Panc1 (cell line): ENCODE measurements at places on chromosomes 16 and 17. TPM values are rescaled to one million over a fixed set of nuclear protein-coding genes. Genes with fewer than 3 reads are reported as not detected.

DNA sequence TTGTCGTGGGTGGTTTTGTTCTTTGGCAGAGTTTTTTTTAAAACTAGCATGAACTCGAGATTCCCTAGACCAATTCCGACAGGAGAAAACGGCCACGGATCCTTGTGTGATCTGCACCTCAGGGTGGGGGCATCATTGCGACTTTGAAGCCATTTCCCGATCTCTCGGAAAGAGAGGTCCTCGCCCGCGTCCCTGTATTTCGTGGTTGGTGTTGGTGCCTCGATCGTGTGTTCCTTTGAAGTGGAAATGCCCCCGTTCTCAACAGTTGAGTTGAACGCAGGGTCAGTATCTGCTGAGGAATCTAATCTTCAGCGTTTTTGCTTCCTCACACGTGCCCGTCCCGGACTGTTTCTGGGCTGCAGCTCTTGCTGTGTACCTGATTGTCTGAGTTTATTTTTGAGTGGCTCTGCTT lies 1.1 kb downstream of the CRAMP1 start:
- DNase-seq = no peak

The CHD9NB gene
- total RNA-seq = 0.64 TPM

The PRSS36 gene
- total RNA-seq = 0.23 TPM

GRCh38 chr16:87678618-87679017 lies 76.3 kb downstream of the JPH3 start:
- DNase-seq = no peak

The INCA1 gene
- 1.7 TPM for total RNA-seq

- DNase-seq = no peak
These were observed 23.7 kb downstream of the NUDT7 start for GRCh38 chr16:77745972-77746371.

DNA sequence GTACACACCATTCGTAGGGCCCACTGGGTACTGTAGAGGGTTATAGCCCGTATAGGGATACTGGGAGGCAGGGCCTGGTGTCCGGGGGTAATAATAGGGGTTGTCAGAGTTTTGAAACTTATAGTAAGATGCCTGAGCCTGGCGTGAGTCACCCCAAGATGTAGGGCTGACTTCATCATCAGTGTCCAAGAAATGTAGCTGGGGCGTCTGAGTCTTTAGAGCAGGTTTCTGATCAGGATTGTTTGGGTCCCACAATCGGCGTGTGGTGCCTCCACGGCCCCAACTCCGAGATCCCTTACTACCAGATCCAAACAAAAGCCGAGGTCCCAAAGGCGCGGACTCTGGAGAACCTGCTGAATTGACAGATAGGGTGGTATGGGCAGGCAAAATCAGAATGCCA lies 4.4 kb downstream of the SMG6 start:
- no peak for DNase-seq

DNA sequence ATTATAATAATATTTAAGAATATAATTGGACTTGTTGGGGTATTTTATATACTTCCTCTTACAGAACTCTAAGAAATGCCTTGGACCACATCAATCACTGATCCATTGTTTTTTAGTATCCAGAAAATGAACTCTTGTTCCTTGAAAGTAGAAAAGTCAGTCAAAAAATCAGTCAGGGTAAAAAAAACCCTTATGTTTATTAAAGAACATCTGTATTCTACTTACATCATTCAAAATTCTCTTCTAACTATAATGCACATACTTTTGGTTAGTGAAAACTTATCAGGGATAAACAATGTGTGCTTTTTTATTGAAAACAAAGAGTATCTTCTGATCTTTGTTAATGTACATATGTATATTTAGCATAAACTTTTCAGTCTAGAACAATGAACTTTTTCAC lies 23.5 kb upstream of the CDR2 start:
- no peak for DNase-seq

- DNase-seq = no peak
These were observed 12.0 kb downstream of the RARA start for GRCh38 chr17:40320756-40321523.

DNA sequence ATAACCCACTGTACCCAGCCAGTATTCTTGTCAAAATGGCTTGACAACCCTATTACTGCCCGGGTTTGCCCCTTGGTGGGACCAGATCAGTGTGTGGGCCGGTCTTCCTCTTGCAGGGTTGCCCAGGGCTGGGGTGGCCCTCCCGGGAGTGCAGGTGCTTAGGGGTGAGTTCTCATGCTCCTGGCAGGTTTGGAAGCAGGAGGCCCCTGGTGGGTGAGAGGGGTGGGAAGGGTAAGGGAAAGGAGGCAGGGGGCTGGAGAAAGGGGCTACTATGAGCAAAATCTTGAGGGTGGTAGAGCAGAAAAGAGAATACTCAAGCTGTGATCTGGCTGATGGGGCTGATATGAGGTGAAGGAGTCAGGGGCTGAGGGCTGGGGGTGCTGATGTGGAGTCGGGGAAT lies 6.5 kb downstream of the CD300A start:
- DNase-seq = no peak

- no peak for DNase-seq
These were observed 24.4 kb upstream of the ADCY9 start for GRCh38 chr16:4140652-4141051.

The AANAT gene
- total RNA-seq = not detected

DNA sequence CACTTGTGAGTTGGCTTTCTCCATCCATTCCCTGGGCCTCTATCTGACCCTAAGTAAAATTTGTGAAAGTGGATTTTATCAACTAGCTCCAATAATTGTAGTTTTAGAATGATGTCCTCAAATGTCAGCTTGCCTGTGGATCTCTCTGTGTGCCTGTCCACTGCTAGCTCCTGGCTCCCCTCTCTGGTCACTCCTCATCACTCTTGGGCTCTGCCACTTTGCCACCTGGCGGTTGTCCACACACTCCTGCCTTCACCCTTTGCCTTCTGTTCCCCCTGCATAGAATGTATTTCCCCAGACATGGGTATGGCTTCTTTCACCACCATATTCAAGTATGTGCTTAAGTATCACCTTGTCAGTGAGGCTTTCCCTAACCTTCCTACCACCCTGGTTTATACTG lies 19.8 kb downstream of the ANKFN1 start:
- DNase-seq = no peak

- no peak for DNase-seq
These were observed 4.0 kb downstream of the CRYBA1 start for GRCh38 chr17:29250666-29251065.

GRCh38 chr17:44931376-44931775 lies 16.1 kb upstream of the GFAP start:
- no peak for DNase-seq

DNA sequence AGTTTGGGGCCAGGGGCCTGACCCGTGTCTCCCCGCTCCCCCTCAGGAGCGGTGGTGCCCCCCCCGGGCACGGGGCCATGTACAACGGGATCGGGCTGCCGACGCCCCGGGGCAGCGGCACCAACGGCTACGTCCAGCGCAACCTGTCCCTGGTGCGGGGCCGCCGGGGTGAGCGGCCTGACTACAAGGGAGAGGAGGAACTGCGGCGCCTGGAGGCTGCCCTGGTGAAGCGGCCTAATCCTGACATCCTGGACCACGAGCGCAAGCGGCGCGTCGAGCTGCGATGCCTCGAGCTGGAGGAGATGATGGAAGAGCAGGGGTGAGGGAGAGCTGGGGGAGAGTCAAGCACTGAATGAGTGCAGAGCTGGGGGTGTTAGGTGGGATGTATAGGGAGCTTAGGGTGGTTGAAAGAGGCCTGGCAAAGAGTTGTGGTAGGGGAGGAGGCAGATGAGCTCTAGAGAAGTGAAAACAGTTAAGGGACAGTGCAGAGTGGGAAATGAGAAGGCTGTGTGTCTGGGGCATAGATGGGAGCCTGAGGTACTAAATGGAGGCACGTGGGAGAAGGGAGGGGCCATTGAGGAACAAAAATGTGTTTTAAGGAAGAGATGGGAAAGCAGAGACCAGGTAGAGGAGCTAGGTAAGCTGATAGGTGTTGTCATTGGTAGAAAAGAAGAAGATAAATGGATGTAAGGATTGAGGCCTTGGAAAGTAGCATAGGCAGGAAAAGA lies 4.0 kb downstream of the SRRM2 start:
- DNase-seq = no peak

- DNase-seq = no peak
These were observed 175.2 kb upstream of the SALL1 start for GRCh38 chr16:51326131-51326856.

GRCh38 chr17:10631048-10631700 lies 25.9 kb downstream of the MYH3 start:
- no peak for DNase-seq

DNA sequence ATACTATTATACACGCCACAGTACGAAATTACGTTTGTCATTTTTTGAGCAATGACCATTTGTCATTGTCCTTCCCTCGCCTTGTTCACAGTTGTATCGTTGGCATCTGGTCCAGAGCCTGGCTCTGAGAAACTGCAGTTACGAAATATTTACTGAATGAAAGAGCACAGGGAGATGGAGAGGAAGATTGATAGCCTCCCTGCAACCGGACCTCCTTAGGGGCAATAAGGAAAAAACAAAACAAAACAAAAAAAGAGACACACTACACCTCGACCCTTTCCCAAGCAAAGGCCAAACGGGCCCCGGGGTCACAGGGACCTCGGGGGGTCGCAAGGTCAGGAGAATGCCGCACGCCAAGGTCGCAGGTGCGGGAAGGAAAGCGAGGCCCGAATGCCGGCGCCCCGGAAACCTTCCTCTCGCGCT lies 857 bp downstream of the GOT2 start:
- no peak for DNase-seq

- DNase-seq = no peak
These were observed 414 bp downstream of the DUSP14 start for GRCh38 chr17:37490022-37490587.

- DNase-seq = peak; percentile 93
These were observed 31.0 kb upstream of the ARL4D start for GRCh38 chr17:43367737-43368242.

DNA sequence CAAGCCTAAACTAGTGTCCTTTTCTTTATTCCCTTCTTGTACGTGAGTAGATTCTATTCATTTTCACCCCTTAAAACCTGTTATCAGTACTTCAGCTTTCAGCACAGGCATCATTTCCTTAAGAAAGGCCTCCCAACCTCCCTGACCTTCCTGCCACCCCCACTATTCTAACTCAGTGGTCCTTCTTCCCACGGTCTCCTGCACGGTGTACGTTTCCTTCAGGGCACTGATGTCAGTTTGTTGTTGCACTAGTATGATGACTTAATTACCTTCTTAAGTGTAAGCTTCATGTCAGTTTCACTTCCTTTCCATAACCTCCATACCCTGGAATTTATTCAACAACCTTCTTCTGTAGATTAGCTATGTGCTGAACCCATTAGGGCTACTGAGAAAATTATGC lies 484.2 kb downstream of the HS3ST4 start:
- no peak for DNase-seq

GRCh38 chr17:38350035-38350434 lies 1.6 kb upstream of the SOCS7 start:
- DNase-seq = no peak

DNA sequence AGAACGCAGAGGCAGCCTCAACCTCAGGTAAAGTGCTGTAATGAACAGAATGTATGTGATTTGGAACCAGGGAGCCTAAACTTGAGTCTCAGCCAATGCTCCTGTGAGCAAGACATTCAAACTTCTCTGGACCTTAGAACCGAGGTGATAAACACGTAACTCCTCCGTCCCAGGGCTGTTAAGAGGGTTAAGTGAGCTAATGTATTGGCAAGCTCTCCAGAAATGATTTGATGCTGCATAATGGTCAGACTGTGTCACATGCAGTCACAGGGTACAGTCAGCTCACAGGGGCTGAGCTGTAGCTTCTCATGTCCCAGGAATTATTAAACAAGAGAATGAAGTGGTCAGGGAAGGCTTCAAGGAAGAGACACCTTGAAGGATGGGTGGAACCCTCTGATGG lies 10.0 kb upstream of the SLC4A1 start:
- DNase-seq = no peak

DNA sequence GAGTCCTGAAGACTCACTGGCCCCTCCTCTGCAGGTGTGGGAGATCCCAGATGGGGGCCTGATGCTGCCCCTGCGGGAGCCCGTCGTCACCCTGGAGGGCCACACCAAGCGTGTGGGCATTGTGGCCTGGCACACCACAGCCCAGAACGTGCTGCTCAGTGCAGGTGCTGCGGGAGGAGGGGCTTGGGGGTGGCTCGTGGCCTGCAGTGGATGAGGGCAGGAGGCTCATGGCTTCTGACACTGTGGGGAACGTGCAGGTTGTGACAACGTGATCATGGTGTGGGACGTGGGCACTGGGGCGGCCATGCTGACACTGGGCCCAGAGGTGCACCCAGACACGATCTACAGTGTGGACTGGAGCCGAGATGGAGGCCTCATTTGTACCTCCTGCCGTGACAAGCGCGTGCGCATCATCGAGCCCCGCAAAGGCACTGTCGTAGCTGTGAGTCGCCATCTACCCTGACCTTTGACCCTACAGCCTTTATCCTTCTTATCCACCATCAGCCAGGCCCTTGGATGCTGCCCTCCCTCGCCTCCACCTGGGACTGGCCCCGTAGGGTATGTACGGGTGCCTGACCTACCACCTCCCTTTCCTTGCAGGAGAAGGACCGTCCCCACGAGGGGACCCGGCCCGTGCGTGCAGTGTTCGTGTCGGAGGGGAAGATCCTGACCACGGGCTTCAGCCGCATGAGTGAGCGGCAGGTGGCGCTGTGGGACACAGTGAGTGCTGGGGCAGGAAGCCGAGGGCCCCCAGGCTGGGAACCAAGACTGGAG lies 3.6 kb downstream of the CORO1A start:
- DNase-seq = peak; percentile 10

DNA sequence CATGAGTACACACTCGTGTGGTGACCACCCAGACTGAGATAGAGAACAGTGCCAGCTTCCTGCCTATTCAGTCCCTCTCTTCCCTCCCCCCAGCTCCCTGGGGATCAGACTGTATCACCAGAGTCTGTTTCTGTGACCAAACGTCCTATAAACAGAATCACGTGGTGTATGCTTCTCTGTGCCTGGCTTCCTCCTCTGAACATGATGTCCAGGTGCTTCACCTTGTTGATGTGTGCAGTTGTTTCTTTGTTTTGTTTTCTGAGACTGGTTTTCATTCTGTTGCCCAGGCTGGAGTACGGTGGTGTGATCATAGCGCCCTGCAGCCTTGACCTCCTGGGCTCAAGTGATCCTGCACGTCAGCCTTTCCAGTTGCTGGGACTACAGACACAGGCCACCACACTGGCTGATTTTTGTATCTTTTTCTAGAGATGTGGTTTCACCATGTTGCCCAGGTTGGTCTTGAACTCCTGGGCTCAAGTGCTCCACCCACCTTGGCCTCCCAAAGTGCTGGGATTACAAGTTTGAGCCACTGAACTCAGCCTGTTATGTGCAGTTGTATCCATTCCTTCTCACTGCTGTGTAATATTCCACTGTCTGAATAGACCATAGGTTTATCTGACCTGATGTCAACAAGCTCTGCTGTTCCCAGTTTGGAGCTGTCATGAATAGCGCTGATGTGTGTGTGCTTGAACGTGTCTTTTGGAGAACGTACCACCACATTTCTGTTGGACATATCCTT lies 28.9 kb upstream of the PRM1 start:
- no peak for DNase-seq

- DNase-seq = no peak
These were observed 202.4 kb downstream of the AXIN2 start for GRCh38 chr17:65359016-65359415.

GRCh38 chr17:7476494-7476893 lies 2.9 kb downstream of the ZBTB4 start:
- no peak for DNase-seq

The TAT gene
- 0.49 TPM for total RNA-seq

The IKZF3 gene
- 0.59 TPM for total RNA-seq

The CD300LG gene
- total RNA-seq = not detected
